ENCODE measurements at places on chromosomes 4 and X. TPM values are rescaled to one million over a fixed set of nuclear protein-coding genes. Genes with fewer than 3 reads are reported as not detected.

- peaks cover 37% of the 10 kb centered on the region for H3K36me3 ChIP-seq
- H3K4me1 ChIP-seq: peaks cover 5% of the 10 kb centered on the region
- no peaks in the 10 kb centered on the region for H3K27me3 ChIP-seq
- H3K27ac ChIP-seq: no peak overlapping the region
- H3K4me3 ChIP-seq: no peak overlapping the region
Observed at GRCh38 chr4:52625216-52625615, 33.9 kb downstream of the USP46 start.

GRCh38 chrX:48958635-48959094 lies 1.3 kb upstream of the OTUD5 start:
- H3K4me1 ChIP-seq: no peaks in the 10 kb centered on the region
- peak overlapping the region; percentile 88 for H3K27ac ChIP-seq
- no peaks in the 10 kb centered on the region for H3K36me3 ChIP-seq
- no peaks in the 10 kb centered on the region for H3K27me3 ChIP-seq
- H3K4me3 ChIP-seq: peak overlapping the region; percentile 78

RS1 gene
- total RNA-seq: not detected

PARM1 gene
- 128 TPM for total RNA-seq

ZMAT1 gene
- 0.13 TPM for total RNA-seq

- no peaks in the 10 kb centered on the region for H3K36me3 ChIP-seq
- H3K27me3 ChIP-seq: no peaks in the 10 kb centered on the region
Observed at GRCh38 chr4:76659103-76659490, 224.1 kb downstream of the SHROOM3 start.

- H3K4me1 ChIP-seq: no peaks in the 10 kb centered on the region
- H3K4me3 ChIP-seq: no peak overlapping the region
- H3K36me3 ChIP-seq: peaks cover 9% of the 10 kb centered on the region
- no peak for DNase-seq
- no peak overlapping the region for H3K27ac ChIP-seq
Observed at GRCh38 chr4:88674979-88675378, 22.6 kb downstream of the NAP1L5 start.

KDR gene
- total RNA-seq: 0.38 TPM

APELA gene
- not detected for total RNA-seq

- H3K36me3 ChIP-seq: no peaks in the 10 kb centered on the region
- no peak overlapping the region for H3K27ac ChIP-seq
- DNase-seq: no peak
- no peaks in the 10 kb centered on the region for H3K4me1 ChIP-seq
Observed at GRCh38 chr4:112199041-112199440, 32.5 kb upstream of the AP1AR start.

All from SJCRH30 (cell line).